Jurkat, Clone E6-1 (cell line): ENCODE measurements at places on chromosomes 6 and 20.

DNA sequence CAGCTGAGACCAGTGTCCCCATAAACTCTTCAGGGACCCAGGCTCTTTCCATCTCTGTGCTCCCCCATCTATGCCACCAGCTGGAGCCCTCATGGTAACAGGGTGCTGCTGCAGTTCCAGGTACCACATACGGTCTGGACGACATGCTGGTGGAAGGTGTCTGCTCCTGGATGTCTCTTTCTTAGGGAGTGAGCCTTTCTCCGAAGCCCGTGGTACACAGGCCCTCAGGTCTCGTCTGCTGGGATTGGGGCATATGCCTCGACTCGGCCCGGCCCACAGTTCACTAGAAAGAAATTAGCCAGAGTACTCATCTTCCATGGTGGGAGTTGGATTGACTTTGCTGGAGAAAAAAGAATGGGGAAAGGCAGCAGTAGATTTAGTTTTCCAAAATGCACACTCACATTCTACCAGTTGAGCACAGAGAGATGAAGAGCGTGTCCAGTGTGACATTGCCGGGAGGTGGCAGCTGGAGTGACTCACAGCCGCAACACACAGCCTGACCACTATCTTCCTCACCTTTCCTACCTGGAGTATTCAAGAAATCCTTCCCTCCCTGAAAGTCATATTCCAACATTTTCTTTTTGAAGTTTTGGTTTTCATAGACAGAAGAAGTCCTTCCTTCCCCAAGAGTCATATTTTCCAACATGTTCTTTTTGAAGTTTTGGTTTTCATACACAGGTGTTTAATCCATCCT, 18.6 kb upstream of the SPO11 start:
- no peak for DNase-seq

- DNase-seq: peak; percentile 28
These were observed 73.0 kb upstream of the KCNG1 start for GRCh38 chr20:51095633-51096521.

DNA sequence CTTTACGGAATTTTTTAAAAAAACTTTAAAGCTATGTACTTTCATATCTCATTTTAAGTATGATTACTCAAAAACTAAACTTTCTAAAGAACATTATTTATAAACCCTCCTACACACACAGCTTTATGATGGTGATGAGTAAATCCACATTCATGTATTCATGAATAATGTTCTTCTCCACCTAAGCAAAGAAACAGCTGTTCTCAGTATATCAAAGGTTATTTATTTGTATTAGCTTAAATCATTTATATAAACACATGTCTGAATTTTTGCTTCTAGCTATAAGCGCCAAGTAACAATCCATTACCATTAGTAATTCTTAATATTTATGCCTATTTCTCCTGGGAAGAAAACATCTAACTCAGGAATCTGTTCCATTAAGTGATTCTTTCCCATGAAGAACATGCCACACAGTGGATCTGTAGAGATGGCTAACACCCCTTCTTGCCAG, 63.3 kb downstream of the SMLR1 start:
- DNase-seq: no peak

DNA sequence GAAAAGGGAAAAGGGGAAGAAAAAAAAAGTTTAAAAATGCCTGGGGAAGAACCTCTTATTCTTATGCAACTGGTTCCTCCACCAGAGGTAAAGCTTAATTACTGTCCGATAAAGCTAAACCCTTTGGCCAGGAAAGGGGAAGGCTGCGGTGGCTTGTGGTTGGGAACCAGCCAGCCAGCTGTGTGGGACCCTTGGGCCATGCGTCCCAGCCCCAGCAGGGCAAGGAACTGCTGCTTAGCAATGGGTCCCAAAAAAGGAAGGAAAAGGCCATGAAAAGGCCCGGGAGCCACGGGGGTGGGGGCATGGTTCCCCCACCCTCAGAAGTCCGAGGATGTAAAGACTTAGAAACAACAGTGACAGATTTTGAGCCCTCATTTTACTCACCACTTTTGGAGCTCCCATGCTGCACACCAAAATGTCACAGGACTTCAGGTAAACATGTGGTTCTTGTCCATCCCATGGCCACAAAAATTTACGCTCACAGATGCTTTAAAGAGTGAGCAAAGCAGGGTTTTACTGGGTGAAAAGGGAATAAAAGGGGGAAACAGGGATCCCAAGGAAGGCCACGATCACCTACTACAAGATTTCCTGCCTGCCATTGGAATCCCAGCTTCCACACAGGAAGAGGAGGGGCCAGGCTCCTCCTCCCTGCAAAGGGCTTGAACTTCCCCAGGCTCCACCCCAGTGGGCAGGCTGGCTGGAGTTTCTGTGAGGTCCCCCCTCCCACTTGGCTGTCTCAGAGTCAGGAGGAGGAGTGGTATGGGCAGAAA, 1234.7 kb upstream of the GJE1 start:
- DNase-seq: no peak

DNA sequence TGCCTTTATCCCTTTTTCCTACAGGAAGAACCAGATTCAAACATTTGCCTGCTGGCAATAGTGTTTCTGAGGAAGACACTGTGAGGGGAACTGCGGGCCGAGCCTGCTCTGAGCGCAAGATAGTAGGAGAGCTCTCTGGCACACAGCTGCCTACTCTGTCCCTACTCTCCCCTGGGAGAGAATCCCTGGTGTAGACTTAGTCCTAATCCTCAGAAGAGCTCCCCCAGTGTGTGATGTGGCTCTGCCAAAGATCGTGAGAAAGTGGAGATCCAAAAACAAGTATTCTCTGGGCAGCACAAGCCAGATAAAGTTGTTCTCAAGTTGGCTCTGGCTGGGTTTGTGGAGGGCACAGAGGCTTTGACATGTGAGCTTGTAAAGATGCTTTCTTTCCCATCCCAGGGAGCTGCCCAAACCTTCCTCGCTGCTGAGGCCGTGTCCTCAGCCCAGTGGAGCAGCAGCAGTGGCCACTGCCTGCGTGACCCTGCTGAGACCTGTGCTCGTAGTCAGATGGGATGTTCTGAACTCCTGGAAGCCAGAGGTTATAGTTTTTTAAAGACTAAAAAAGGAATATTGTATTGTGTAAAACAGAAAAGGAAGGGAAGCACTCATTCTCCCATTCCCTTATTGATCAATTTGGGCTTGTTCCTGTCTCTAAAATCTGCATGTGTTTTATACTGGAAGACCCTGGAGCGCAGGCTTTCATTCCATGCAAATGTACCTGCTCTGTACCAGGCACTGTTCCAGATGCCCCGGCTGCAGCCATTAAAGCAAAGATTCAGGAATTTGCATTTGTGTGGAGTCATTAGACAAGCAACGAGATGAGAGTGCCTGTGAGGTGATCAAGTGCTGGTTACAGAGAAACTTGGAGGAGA, 30.7 kb downstream of the PNLDC1 start:
- DNase-seq: no peak

GRCh38 chr6:106516616-106517015, 112.7 kb downstream of the RTN4IP1 start:
- DNase-seq: no peak
